Left colon (tissue), 2 donors: ENCODE measurements at places on chromosomes 16 and 17.

GRCh38 chr16:8720967-8721308, 46.5 kb downstream of the ABAT start:
- DNase-seq = no peak

- peak; percentile 85 for DNase-seq
Observed at GRCh38 chr16:23712976-23713375, at the start of gene ERN2. Gene ERN2, minus strand, starts transcription at chr16:23713222. Its CDS starts 35 bp downstream, at chr16:23713187.

GRCh38 chr16:52928955-52929354, 123.7 kb downstream of the CHD9NB start:
- DNase-seq = no peak

DNA sequence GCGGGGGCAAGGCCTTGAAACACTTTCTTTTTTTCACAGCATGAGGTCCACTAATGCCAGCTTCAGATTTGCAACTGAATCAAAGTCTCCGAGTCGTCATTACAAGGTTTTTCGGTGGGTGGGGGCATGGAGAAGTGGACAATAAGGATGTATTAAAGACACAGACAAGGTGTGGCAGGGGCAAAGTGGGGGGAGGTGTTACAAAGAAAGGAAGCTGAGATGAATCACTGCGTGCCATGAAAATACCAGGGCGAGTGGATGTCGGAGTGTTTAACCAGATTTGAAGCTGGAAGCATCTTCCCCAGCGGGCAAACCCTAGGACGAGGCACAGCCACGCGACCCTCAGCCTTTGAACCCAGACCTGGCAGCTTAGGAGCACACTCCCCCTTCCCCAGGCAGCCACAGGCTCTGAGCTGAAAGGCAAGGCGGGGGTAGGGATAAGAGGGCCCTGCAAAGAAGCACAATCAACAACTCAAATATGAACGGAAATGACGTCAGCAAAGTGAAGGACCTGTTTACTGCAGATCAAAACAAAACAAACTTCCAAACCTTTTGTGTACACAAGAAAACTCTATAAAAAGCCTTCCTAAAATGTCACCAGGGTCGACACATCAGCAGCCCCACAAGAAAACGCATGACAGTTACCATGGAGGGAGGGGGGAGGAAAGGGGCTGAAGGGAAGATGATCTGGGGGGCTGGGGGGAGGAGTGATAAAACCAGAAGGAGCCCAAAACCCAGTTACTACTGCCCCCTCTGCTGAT, 5.6 kb upstream of the ZFHX3 start:
- DNase-seq = no peak

DNA sequence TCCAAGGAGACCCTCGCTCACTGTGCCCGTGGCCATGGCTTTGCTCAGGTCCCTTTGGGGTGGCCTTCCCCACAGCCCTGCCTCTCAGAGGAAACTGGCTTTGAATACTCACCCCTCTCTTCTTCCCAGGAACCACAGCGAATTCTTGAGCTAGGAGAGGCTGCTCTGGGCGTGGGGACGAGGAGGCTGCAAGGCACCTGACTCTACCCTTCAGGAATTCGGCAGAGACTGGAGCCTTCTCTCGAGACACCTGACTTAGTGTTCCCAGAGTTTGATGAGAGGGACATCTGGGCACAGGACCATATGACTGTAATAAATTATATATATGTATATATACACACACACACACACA, 6.2 kb downstream of the LLGL2 start:
- DNase-seq = no peak

GRCh38 chr17:53193044-53193443, 629.7 kb upstream of the KIF2B start:
- DNase-seq = no peak
